CMK (cell line): ENCODE measurements at places on chromosomes 3 and 15.

DNA sequence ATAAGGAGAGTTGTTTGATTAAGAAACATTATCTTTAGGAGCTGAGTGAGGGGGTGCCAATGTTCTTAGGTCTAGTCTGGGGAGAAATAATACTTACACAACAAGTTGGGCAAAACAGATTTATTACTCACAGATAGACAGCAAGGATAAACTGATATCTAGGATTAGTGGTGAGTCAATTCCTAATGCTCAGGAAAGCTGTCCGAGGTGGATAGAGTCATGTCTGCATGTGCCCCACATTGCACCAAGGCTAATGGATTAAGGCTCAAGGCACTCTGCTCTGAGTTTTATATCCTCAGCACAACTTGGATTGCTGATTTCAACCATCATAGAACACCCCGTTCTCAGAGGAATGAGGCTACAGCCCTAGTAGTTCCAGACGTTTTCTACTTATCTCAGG lies 1042.3 kb downstream of the OTOL1 start:
- no peak for DNase-seq

GRCh38 chr3:156792945-156793344 lies 33.2 kb upstream of the LEKR1 start:
- DNase-seq: no peak

GRCh38 chr15:88144921-88145653 lies 111.5 kb downstream of the NTRK3 start:
- no peak for DNase-seq

- no peak for DNase-seq
Measured at GRCh38 chr3:126836220-126836860, 132.3 kb downstream of the CHCHD6 start.

- DNase-seq: no peak
Measured at GRCh38 chr15:31482122-31482922, 155.7 kb downstream of the KLF13 start.

DNA sequence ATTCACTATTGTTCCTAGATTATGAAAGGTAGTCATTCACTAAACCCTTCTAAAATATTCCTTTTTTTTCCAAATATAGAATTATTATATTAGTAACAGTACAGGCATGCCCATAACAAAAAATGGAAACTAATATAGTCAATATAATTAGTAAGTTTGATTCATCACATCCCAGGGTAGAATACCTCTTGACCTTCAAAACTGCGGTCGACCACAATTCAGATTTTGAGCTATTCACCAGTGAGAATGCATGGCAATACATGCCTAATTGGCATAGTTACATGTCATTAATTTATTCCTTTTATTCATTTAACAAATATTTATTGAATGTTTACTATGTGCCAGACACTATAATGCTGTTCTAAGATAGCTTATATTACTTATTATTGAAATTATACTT lies 98.0 kb downstream of the CHL1 start:
- no peak for DNase-seq

DNA sequence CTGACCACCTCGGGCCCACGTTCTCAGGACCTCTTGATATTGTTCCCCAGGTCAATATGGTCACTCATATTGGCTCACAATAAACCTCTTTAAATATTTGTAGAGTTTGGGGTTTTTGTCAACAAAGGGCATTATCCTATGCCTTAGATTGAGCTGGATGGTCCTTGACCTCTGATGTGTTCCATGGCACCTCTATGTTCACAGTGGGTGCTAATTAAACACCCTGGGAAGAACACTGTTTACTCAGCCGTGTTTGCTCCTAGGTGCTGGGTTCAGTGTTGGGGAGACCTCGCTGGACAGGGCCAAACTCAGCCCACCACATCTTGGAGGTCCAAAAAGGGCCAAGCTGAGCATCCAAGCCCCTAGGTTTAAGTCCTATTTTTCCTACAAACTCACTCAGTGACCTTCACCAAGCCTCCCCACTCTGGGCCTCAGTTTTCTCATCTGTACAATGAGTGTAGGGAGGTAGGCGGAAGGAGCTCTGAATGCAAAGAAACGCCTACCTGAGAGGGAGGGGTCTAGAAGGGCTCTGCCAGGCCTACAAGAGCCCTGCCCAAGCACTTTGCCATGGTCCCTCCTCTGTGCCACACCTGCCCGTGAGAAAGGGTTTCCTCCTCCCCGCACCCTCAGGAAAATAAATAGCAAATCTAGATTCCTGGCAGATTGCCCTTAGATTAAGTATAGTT lies 7.2 kb downstream of the FAM174B start:
- DNase-seq: no peak

GRCh38 chr15:59200560-59200959 lies 6.1 kb upstream of the LDHAL6B start:
- DNase-seq: no peak
